ENCODE measurements at places on chromosomes 6 and 20.
A peak's percentile ranks its signal among the peaks of the same experiment; 100 is the strongest.

- no peak for DNase-seq
Measured at GRCh38 chr6:157059781-157060180, 263.5 kb downstream of the TMEM242 start.

DNA sequence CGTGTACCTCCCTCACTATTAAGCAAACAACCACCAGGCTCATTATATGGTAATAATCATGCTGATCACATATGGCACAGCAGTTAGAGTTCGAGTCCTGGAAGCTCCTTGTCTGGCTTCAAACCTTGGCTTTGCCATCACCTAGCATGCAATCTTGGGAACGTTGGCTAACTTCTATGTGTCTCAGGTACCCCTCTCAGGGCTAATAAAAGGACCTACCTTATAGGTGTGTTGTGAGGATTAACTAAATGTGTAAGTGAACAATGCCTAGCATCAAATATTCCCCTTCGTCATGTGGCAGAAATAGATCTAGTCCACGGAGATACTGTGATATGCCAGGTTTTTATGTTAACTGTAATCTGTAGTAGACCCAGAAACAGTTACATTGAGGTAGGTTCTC lies 10.4 kb downstream of the CYP24A1 start:
- no peak for DNase-seq

- DNase-seq: no peak
Measured at GRCh38 chr6:167957626-167958025, 39.8 kb upstream of the KIF25 start.

DNA sequence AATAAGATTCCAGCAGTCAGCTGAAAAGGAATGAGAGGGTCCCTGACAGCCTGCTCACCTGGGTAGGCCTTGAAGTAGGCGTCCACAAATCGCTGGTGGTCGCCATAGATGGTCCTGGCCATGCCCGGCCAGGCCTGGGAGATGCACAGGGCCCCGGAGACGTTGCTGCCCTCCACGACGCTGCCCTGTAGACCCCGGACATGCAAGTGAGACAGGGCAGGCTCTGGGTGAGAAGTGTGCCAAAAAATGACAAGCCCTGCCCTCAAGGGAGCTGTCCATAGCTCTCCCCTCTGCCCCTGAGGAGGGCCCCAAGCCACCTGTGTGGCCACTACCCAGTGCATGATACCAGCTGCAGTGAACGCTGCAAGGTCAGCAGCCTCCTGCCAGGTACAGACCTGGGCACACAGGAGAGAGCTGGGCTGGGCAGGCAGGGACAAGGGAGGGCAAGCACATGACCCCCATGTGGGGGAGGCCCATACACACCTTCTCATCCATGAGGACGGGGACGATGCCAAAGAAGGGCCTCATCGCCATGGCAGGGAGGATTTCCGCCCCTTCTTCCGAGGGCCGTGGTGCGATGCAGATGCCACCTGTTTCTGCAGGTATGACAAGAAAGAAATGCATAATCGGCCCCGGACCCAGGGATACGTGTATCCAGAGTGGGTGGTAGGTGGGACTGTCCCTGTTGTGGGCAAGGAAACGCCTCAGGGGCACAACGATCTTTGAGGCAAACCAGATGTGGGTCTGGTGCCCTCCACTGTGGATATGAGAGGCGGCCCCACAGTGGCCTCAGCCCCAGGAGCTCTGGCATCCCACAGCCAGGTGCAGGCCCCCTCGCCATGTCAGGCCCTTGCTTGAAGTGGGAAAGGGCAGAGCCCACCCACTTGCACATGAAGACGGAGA lies 21.2 kb upstream of the APMAP start:
- no peak for DNase-seq

DNA sequence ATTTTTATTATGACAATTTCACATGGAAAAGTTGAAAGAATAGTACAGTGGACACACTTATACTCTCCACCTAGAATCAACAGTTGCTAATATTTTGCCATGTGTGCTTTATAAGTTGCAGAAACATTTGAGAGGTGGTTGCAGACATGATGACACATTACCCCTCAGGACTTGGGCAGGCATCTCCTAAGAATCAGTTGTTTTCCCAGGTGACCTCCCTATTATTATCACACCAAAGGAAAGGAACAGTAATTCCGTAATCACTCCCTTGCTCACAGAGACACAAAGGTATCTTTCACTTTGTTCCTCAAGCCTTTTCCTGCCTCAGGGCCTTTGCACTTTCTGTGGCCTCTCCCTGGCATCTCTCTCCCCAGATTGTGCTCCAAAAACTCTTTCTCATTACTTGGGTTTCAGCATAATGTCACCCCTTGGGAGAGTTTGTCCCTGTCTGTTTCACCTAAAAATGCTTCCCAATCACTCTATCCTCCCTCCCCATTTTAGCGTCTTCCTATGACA lies 5.9 kb upstream of the SULF2 start:
- DNase-seq: no peak

- DNase-seq: no peak
Measured at GRCh38 chr6:105509506-105510331, 106.8 kb upstream of the PREP start.

DNA sequence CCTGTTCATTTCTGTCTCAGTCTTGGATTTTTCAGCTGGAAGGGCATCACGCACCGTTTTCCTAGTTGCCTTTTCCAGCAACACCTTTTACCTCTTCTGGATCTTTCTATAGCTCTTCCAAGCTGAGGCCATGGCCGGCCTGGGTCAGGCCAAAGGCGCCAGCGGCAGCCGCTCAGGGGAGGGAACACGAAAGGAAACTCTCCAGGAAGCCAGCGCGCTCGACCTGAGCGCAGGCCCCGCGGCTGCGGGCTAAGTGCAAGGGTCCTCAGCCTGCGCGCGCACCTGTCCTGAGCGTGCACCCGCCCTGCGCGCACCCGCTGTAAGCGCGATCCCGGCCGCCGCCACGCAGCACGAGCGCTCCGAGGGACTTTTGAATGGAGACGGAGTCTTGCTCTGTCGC lies 43.8 kb upstream of the TMEM181 start:
- no peak for DNase-seq

GRCh38 chr6:6546318-6547109 lies 42.0 kb upstream of the LY86 start:
- DNase-seq: peak; percentile 69

- DNase-seq: no peak
Measured at GRCh38 chr6:27888566-27888965, 23.6 kb downstream of the OR2B2 start.

GRCh38 chr6:149334201-149334600 lies 16.7 kb downstream of the TAB2 start:
- no peak for DNase-seq

DNA sequence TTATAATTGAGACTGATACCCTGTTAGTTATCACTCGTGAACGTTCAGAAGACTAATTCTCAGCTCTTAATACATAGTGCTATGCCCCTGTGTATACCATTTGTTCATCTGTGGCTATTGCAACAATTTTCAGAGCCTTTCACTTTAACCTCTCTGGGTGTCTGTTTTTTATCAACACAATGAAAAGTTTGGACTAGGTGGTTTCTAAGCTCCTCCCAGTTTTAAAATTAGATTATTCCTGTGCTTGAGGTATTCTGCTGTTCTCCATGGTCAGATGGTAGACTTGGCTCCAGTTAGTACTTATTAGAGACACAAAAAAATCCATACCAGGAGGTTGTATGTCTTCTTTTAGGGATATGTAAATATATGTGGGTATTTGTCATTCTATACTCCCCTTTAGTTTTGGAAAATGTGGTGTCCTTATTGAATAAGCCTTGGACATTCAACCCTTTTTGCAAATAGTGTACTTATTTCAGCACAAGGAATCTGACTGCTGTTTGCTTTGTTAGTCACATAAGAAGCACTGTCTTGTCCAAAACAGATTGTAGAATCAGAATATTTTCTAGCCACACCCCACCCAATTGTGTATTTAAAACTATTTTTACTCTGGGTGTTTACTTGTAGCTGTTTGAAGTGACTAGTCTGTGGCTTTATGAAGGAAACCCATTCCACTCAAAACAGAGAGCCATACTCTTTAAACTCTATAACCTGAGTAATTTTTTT lies 2.0 kb upstream of the COL10A1 start:
- DNase-seq: no peak

- no peak for DNase-seq
Measured at GRCh38 chr6:134282816-134283215, 35.1 kb downstream of the SGK1 start.

DNA sequence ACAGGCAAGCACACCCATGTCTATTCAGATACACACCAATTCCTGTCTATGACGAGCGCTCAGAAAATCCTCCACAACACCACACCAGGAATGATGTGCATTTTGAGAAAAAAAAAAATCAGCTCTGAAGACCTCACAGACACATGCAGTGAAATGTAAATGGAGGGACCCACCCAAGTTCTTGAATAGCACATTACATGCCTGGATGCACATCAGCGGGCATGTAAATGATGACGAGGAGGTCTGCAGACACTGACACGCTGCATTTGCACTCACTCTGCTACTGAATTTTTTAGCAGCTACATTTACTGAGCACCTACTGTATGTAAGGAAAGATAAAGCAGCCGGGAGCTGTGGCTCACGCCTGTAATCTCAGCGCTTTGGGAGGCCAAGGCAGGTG lies 14.7 kb downstream of the NRSN2 start:
- DNase-seq: no peak

- no peak for DNase-seq
Measured at GRCh38 chr6:136251394-136251793, 1.3 kb upstream of the MTFR2 start.

- DNase-seq: no peak
Measured at GRCh38 chr6:123909989-123910388, 106.3 kb downstream of the NKAIN2 start.

- no peak for DNase-seq
Measured at GRCh38 chr20:31566658-31567379, 38.3 kb upstream of the ID1 start.
